Activated B cell treated with CpG ODN at 0.5 μM for 24 hours (primary cell): ENCODE measurements at places on chromosomes 16 and 17. TPM values are rescaled to one million over a fixed set of nuclear protein-coding genes. Genes with fewer than 3 reads are reported as not detected.

CD300E gene
- 0.09 and 0.29 TPM in 2 replicates for total RNA-seq

TRIM25 gene
- 63.5 and 71.4 TPM in 2 replicates for total RNA-seq

SMARCD2 gene
- 114 and 117 TPM in 2 replicates for total RNA-seq

GDPD3 gene
- total RNA-seq = 4.9 and 6.1 TPM in 2 replicates

ACSM2A gene
- total RNA-seq = not detected in 2 replicates

NQO1 gene
- total RNA-seq = 5.4 and 5.5 TPM in 2 replicates

SLFN12 gene
- 8.7 and 9.0 TPM in 2 replicates for total RNA-seq

ADGRG1 gene
- total RNA-seq = 0.13 and 0.15 TPM in 2 replicates

SARM1 gene
- 15.0 and 19.9 TPM in 2 replicates for total RNA-seq

HLF gene
- 0.10 and 0.69 TPM in 2 replicates for total RNA-seq

NPIPB12 gene
- 125 and 158 TPM in 2 replicates for total RNA-seq
